ENCODE measurements at places on chromosomes 13 and 19. TPM values are rescaled to one million over a fixed set of nuclear protein-coding genes. Genes with fewer than 3 reads are reported as not detected.
A peak's percentile ranks its signal among the peaks of the same experiment; 100 is the strongest.

DNA sequence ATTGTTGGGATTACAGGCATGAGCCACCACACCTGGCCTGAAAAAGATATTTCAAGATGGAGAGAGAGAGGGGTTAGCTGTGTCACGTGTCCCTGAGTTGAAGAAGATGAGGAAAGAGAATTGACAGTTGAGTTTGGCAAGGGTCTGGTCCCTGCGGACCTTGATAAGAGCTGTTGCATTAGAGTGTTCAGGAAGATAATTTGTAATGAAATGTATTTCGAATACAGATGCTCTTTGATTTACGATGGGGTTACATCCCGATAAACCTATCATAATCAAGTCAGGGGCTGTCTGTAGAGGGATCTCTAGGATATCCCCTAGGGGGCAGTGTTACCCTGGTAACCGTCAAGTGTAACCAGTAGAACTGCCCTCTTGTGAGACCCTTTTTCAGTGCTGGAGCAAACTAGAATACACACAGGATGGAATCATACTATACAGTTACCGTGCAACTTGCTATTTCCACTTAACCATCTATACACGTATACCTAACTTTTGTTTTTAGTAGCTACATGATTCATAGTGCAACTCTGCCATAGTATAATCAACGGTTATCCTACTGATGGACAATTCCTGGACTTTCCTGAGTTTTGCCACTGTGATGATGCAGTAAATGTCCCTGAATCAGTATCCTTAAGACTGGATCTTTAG, 1.5 kb upstream of the ELOF1 start:
- H3K4me1 ChIP-seq: peaks cover 3% of the 10 kb centered on the region
- H3K36me3 ChIP-seq: no peaks in the 10 kb centered on the region
- H3K27me3 ChIP-seq: no peaks in the 10 kb centered on the region
- H3K27ac ChIP-seq: no peak overlapping the region
- DNase-seq: peak; percentile 79
- H3K4me3 ChIP-seq: no peak overlapping the region

The ZNF835 gene
- total RNA-seq: 3.2 TPM

DNA sequence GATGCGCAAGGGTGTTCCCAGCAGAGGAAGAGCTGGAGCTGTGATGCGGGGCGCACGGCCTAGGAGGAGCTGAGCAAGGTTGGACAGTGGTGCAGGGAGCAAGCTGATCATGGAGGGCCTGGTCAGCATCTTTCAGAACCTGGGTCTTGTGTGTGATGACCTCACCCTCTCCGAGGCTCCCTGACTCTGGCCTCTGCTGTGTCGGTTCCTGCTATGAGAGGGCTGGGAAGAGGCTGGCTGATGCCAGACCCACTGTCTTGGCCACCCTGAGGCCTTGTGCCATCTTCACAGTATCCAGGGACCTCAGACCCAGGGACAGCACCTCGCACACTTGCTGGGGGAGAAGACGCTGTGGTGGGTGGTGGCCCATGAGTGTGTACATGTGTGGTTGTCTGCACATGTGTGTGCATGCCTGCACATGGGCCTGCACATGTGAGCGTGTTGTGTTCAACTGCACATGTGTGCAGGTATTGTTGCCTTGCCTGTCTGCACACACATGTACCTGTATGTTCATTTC, 16.5 kb upstream of the C13orf46 start:
- no peak for DNase-seq
- H3K27me3 ChIP-seq: no peaks in the 10 kb centered on the region
- H3K27ac ChIP-seq: no peak overlapping the region
- peaks cover 2% of the 10 kb centered on the region for H3K4me1 ChIP-seq

DNA sequence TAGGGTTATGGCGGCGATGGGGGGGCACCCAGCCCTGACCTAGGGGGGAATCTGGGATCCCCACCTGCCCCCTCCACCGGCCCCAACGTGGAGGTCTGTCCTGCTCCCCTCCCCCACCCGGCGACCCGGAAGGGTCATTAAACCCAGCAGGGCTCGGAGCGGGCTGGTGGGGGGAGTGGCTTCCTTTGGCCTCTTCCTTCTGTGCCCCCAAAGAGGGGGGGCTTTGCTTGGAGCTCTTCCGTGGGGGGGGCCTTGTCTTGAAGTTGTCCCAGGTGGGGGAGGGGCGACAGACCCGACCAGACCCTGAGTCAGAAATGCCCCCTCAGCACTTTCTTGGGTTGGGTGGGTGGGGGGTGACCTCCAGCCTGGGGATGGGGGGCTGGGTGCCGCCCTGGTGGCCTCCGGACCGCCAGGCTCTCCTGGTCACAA, 1.5 kb downstream of the ARID3A start:
- H3K27me3 ChIP-seq: no peaks in the 10 kb centered on the region
- peak; percentile 54 for DNase-seq
- peaks cover 3% of the 10 kb centered on the region for H3K36me3 ChIP-seq
- peak overlapping the region; percentile 45 for H3K27ac ChIP-seq
- no peak overlapping the region for H3K4me3 ChIP-seq
- peaks cover 10% of the 10 kb centered on the region for H3K4me1 ChIP-seq

The SIGLECL1 gene
- not detected for total RNA-seq

The ZNF444 gene
- 55.5 TPM for total RNA-seq

The SYCN gene
- not detected for total RNA-seq

The LRRC25 gene
- 8.5 TPM for total RNA-seq

DNA sequence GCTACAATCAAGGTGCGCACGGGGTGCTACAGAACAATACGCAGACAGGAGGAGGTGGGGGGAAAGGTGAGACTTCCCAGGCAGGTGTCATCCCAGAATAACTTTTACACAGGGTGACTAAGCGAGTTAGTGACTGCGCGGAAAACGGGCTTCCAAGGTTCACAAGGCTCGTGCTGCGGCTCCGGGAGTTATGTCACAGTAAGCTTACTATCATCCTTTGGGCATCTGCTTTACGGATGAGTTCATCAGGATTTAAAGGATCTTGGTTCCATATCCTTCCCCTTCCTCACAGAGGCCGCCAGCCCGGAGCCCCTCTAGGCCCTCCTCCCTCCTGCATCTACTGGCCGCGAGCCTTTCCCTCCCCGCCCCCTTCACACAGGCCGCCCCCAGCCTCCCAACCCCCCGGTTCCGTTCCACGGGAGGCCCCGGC, 474 bp upstream of the IFT88 start:
- H3K36me3 ChIP-seq: no peaks in the 10 kb centered on the region
- H3K27me3 ChIP-seq: no peaks in the 10 kb centered on the region
- peak overlapping the region; percentile 68 for H3K4me3 ChIP-seq
- peaks cover 14% of the 10 kb centered on the region for H3K4me1 ChIP-seq

DNA sequence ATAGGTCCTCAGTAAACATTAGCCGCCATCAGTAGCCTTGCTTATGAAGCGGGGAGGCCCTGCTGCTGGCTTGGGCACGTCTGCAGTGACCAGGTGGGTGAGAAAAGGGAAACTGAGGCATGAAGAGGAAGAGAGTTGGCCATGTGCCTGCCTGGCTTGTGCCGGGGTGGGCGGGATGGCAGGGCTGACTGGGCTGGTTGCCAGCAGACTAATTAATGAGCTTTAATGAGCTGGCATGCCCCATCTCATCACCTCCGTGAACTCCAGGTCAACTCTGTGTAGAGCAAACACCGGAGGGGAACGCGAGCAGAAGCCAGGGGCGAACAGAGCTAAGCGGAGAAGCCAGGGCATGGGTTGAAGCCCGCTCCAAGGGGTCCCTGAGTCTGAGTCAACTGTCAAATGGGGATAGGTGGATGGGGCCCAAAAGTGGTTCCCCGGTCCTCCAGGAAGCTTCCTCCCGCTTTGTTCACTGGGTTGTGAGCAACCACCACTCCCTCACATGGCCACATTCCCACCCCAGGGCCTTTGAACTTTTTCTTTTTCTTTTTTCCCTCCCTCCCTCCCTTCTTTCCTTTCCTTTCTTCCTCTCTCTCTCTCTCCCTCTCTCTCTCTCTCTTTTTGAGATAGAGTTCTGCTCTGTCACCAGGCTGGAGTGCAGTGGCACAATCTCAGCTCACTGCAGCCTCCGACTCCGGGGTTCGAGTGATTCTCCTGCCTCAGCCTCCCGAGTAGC, 8.7 kb downstream of the NR2F6 start:
- H3K36me3 ChIP-seq: no peaks in the 10 kb centered on the region
- DNase-seq: no peak
- H3K27me3 ChIP-seq: no peaks in the 10 kb centered on the region
- peak overlapping the region; percentile 15 for H3K27ac ChIP-seq
- H3K4me3 ChIP-seq: no peak overlapping the region

- no peak overlapping the region for H3K4me3 ChIP-seq
- H3K27me3 ChIP-seq: no peaks in the 10 kb centered on the region
- peaks cover 10% of the 10 kb centered on the region for H3K4me1 ChIP-seq
- no peak overlapping the region for H3K27ac ChIP-seq
- DNase-seq: peak; percentile 42
Measured at GRCh38 chr13:32737111-32737571, 150.9 kb downstream of the PDS5B start.

The C19orf81 gene
- 2.5 TPM for total RNA-seq

DNA sequence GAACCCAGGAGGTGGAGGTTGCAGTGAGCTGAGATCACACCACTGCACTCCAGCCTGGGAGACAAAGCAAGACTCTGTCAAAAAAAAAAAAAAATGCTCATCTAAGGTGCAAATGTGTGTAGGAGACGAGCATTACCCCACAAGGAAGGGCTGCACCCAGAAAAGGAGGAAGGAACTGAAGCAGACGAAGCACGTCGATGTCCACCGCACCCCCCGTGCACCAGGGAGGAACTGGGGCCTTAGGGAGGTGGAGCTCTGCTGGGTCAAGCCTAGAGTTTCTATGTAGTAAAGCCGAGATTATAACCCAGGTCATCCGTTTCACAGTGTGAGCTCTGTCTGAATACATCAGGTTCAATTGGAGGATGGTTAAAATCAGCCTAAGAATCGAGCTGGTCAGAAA, 1.1 kb downstream of the VSTM1 start:
- no peak for DNase-seq
- no peaks in the 10 kb centered on the region for H3K4me1 ChIP-seq
- H3K36me3 ChIP-seq: no peaks in the 10 kb centered on the region
- H3K27me3 ChIP-seq: no peaks in the 10 kb centered on the region

DNA sequence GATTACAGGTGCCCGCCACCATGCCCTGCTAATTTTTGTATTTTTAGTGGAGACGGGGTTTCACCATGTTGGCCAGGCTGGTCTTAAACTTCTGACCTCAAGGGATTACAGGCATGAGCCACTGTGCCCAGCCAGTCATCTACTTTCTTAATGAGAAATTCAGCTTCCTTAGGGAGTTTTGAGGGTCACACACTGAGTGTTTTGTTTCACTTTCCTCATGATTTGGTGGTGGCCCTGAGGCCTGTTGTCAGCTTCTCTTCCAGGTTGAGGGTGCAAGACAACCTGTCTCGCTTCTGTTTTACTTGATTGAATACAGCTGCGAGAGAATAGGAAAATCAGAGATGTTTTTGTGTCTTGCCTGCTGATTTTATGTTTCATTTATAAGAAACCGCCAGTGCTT, 9.9 kb downstream of the FRY start:
- H3K4me3 ChIP-seq: no peak overlapping the region
- peaks cover 20% of the 10 kb centered on the region for H3K4me1 ChIP-seq
- no peaks in the 10 kb centered on the region for H3K36me3 ChIP-seq
- DNase-seq: no peak
- H3K27ac ChIP-seq: no peak overlapping the region

The MUC16 gene
- 2.5 TPM for total RNA-seq

The PRODH2 gene
- total RNA-seq: not detected
